NCI-H2107 (cell line): ENCODE measurements at places on chromosomes 5 and 9.

DNA sequence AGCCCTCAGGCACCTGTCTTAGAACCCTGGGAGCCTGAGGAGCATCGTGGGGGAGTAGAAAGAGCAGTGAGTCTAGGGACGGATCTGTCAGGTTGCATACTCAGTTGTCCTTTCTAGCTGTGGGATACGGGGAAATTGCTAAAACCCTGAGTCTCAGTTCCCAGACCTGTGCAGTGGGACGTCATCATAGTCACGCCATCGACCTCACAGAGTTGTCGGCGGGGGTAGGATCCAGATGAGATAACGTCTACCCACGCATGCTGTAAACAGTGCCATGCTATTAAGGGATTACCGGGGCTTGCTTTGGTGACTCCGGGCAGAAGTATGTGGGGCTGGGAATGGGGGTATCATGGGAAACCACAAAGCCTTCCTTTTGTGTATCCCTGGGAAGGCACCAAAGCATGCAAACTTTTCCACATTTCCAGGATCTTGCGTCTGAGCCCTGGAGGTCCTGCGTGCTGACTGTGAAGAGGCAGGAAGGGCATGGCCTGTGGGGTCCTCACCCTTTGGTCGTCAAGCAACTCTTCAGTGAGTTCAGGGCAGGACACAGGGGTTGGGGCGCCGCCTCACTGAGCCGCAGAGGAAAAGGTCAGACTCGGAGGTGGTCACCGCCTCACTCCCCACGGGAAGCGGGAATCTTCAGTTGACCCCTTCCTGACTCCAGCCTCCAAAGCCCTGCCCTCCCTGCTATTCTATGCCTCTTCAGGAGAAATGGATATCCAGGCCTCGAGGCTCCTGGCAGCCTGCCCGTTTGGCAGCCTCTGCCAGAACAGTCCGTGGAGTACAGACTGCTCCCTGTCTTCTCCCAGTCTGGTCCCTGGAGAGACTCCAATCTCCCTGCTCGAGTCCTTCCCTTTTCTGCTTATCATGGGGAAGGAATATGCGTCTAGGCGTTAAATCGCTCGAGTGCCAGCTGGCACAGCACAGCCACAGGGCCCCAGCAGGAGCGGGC lies 186.8 kb upstream of the KLF9 start:
- peak; percentile 87 for DNase-seq

DNA sequence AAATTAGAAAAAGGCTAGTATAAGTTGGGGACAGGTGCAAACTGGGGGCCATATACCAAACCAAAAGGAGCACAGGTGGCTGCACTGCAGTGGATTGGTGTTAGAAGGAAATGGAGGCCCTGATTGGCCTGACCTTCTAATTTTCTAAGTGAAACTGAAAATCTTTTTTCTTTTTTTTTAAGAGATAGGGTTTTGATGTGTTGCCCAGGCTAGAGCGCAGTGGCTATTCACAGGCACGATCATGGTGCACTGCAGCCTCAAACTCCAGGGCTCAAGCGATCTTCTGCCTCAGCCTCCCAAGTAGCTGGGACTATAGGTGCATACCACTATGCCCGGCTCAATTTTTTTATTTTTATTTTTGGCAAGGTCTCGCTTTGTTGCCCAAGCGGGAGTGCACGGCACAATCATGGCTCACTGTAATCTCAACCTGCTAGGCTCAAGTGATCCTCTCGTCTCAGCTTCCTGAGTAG lies 9.8 kb upstream of the CCDC69 start:
- no peak for DNase-seq

DNA sequence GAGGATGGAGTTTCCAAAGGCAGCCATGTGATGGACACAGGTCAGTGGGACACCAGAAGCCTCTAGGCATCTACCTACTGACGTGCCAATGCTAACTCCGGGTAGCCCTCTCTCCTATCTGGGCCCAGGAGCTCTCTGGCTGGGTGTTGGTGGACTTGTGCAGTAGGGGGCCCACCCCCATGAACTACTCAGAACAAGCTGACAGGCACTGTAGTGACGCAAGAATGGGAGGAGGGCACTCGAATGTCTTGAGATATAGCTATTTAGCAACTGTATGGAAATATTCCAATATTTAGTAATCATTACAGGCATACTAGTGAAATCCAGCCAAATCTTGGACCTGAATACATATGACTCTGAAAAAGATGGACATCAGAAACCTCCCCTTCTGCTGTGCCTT lies 5.7 kb upstream of the DOCK2 start:
- no peak for DNase-seq

GRCh38 chr5:175878544-175879438 lies 7.4 kb downstream of the CPLX2 start:
- no peak for DNase-seq

GRCh38 chr5:72478684-72479083 lies 28.5 kb downstream of the ZNF366 start:
- no peak for DNase-seq

DNA sequence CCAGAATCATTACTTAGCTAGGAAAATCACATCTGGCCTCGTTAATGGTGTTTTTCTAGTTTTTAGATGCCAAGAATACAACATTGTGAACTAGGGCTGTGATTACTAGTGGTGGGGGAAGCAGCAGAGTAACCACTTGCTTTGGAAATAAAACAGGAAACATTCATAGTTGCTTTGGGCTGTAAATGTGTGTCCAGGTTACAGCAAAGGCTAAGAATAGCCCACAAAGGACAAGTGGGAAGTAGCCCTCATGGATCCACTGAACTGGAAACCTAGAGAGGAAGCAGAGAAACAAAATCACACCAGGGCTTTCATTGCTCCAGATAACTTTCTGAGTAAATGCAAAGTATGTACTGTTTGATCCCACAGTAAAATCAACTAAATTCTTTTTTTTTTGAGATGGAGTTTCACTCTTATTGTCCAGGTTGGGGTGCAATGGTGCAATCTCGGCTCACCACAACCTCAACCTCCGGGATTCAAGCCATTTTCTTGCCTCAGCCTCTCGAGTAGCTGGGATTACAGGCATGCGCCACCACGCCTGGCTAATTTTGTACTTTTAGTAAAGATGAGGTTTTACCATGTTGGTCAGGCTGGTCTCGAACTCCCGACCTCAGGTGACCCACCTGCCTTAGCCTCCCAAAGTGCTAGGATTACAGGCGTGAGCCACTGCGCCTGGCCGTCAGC lies 56.2 kb upstream of the TNFSF15 start:
- no peak for DNase-seq

DNA sequence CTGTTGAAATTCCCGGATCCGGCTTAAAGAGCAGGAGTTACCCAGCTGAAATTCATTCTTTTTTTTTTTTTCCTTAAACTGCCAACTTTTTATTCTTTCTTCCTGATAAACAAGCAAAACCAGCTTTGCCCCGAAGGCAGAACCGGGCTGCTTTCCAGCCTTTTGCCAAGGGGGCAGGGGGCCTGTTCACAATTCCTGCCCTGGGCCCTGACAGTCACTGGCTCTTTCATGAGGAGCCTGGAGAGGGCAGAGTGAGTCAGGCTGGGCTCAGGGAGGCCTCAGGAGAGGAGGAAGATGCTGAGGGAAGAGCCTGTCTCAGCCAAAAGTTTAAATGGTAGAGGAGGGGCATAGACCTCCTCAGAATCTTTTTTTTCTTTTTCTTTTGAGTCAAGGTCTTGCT lies 4.8 kb downstream of the GLIPR2 start:
- DNase-seq: no peak

GRCh38 chr5:169260896-169261569 lies 39.9 kb downstream of the SLIT3 start:
- no peak for DNase-seq

DNA sequence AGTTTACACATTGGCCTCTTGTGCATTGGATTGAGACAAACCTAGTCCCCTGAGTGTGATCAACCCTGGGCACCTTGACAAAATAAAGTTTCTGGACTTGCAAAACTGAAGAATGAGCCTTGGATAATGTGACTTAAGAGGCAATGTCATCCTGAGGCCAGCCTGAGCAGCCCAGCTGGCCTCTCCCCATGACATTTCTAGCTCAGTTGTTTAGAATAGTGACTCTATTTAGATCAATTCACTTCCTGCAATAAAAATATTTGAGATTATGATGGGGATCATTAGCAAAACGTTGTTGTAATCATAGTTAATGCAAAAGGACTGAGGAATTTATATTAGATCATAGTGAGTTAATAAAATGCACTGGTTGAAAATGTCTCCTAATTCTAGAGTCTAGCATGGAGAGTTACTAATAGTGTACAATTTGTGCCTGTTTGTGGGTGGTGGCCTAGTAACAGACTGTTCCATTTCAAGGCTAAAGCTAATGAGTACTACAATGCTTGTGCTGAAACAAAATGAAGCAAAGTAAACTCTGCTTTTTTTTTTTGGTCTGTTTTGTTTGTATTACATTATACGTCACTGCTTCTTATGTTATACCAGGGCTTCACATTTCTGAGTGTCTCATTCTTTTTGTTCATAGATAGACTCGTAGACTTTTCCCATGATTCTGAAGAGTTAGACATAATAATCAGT lies 10.9 kb upstream of the RHOBTB3 start:
- DNase-seq: no peak

GRCh38 chr5:143966280-143966679 lies 154.3 kb downstream of the HMHB1 start:
- no peak for DNase-seq

DNA sequence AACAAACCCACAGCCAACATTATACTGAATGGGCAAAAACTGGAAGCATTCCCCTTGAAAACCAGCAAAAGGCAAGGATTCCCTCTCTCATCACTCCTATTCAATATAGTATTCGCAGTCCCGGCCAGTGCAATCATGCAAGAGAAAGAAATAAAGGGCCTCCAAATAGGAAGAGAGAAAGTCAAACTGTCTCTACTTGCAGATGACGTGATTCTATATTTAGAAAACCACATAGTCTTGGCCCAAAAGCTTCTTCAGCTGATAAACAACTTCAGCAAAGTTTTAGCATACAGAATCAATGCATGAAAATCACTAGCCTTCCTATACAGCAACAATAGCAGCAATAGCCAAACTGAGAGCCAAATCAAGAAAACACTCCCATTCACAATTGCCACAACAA lies 333.7 kb upstream of the EDIL3 start:
- no peak for DNase-seq

DNA sequence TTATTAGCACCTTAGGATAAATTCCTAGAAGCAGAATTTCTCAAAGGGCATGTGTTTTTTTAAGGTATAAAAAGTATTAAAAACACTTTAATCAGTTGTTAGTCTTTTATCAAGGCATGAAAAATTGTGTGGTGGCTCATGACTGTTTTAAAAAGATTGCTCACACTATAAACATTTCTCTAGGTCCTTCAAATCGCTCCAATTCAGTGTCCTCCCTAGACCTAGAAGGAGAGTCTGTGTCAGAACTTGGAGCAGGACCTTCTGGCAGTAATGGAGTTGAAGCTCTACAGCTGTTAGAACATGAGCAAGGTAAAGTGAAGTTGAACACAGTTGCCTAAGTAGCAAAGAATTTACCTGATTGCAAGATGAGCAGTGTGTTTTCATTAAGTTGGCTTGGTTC lies 62.0 kb downstream of the GAPVD1 start:
- no peak for DNase-seq

DNA sequence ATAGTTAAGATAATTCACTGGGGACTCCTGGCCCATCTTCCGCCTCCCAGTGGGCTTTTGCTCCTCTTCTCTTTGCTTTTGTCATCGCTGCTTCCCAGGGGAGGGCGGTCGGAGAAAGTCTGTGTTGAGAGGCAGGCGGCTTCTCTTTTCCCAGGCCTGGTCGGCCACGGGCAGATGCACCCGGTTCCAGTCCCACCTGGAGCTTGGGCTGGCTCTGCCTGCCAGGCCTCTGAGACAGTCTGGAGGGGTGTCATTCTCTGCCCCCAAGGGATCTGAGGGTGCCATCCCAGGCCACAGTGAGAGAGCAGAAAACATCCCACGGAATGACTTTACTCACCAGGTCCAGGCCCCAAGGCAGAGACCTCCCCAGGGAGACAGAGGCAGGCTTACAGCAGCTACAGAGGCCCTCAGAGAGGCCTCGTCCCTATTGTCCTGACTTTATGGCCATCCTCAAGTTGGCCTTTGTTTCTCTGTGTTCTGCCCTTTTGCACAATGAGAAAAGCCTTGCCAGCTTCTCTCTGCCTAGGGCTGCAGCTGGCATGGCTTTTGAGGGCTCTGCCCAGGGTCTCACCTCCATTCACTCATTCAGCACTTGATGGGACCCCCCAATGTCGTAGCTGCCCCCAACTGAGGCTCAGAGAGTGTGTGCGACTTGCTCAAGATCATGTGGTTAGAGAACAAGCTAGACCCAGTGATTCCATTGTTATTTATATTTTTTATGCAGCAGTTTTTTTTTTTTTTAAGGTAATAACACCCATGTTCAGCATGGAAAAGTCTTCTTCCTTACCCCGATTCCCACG lies 44.2 kb upstream of the BOD1 start:
- no peak for DNase-seq

GRCh38 chr9:28249424-28249823 lies 676.1 kb upstream of the C9orf72 start:
- no peak for DNase-seq

GRCh38 chr5:40437452-40437861 lies 242.3 kb upstream of the PTGER4 start:
- DNase-seq: no peak

GRCh38 chr5:21071986-21072385 lies 1084.0 kb upstream of the CDH18 start:
- DNase-seq: no peak

DNA sequence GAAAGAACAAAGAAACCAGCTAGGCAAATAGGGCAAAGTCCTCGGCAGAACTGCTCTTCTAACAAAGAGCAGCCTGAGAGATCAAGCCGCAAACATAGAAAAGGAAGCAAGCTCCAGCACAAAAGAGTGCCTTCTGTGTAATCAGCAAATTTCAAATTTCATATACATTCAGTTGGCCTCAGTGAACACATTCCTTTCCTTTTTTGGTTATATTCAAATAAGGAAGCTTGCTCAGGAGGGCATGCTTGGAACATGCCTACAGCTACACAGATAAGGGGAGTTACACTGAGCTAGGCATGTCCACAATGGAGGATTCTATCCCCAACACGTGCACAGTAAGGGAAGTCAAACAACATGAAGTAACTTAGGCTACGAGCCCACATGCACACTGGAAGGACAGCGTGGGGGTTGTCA lies 23.4 kb downstream of the IL33 start:
- DNase-seq: no peak

DNA sequence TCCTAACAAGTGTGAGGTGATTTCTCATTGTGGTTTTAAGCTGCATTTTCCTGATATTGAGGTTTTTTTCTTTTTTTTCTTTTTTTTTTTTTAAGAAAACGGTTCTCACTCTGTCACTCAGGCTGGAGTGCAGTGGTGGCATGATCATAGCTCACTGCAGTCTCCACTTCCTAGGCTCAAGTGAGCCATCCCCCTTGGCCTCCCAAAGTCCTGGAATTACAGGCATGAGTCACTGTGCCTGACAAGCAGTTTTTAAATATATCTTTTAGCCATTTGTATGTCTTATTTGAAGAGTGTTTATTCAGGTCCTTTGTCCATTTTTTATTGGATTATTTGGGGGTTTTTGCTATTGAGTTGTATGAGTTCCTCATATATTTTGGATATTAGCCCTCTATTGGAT lies 53.8 kb downstream of the GCNT1 start:
- no peak for DNase-seq

- DNase-seq: no peak
Measured at GRCh38 chr5:84370176-84370575, 14.5 kb downstream of the EDIL3 start.

GRCh38 chr9:130959809-130960334 lies 20.8 kb upstream of the FIBCD1 start:
- DNase-seq: no peak
